ENCODE measurements at places on chromosomes 7 and 10. TPM values are rescaled to one million over a fixed set of nuclear protein-coding genes. Genes with fewer than 3 reads are reported as not detected.

ICA1 gene
- total RNA-seq = 12.8 TPM

GPR146 gene
- total RNA-seq = 22.2 TPM

CFAP58 gene
- not detected for total RNA-seq

ZNF736 gene
- total RNA-seq = 19.6 TPM

ZNF479 gene
- total RNA-seq = not detected

GPER1 gene
- total RNA-seq = not detected

DNA sequence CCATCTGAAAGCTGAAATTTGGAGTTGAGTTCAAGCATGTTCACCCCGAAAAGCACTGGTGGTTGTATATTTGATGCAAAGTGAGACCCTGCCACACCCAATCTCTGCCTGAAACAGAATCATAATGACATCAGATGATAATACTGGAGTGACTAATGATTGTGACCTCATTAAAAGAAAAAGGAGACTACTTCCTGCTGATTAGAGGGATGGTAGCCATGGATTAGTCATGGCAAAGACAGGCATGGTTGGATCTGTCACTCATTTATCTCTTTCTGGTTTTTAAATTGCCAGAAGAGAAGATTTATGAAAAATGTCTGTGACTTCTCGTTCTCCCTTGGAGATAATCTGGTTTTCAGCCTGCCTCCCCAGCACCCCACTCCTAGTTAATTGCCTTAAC lies 101.2 kb downstream of the BAMBI start:
- no peak for DNase-seq

DNA sequence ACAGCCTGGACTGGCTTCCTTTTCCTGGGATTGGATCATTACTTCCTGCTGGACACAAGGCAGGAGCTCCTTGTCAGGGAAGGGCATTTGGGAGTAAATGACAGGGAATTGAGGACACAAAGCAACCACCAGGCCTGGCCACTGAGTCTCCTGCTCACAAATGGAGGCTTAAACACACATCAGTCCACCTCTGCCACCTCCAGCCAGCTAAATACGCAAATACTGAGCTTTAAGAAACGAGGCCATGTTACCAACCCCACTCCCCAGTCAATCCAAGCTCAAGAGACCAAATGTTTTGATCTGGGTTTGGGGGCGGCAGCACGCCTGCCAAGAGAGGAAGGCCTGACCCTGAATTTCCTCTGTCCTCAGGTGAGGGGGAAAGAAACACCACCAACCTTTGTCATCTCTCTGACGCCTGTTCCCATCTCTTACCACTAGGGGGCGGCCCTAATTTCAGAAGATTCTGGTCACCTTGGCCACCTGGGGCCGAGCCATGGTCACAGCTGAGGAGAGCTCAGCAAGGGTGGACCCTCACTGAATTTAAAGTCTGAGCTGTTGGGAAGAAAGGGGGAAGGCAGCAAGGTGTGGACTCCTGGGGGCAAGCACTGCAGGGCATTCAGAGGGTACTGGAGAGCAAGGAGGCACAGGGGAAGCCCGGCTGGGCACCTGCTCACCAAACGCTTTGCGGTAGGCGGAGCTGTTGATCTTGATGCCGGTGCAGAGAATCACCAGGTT lies 16.5 kb downstream of the AIFM2 start:
- no peak for DNase-seq

DNA sequence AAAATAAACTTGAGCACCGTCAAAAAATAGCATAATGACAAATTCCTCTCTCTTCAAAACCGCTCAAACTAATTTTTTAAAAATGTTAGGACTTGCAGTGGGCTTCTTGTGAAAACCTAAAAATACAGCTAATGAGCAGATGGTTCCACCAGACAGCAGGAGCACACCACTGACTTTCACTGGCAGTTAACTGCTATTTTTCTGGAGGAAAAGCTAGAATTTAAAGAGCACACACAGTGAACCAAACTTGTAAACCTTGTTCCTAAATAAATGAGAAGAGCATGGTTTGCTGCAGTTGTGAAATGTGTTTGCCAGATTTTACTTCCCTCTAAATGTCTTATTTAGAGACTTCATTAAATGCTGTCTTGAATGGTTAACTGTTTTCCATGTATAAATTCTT lies 143.9 kb downstream of the RAPGEF5 start:
- DNase-seq = no peak

DNA sequence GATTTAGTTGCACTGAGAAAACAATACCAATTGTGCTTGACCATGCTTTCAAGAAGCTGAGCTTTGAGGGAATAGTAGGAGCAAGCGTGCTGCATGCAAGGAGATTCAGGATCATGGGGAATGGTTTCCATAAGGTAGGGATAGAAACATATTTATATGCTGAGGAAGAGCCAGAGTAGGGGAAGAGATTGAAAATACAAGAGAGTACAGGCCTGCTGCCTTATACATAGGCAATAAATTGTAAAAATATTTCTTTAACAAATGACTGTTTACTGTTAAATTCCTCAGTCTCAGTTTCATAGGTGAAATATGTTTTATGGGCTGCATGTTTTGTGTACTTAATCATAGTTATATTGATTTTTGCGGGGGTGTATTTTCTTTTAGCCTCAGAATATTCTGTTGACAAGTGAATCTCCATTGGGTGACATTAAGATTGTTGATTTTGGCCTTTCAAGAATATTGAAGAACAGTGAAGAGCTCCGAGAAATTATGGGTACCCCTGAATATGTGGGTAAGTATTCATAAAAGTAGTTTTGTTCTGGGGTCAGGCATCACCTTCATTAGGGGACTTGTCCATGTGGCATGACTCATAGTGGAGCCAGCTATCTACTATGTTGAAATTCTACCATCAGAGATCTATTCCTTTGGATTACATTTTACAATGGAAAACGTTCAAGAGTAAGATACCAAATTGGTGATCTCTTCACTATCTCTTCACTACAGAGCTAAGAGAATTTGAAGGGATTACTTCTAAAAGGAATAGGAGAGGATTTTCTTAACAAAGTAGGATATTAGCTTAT lies 36.5 kb downstream of the STK17A start:
- no peak for DNase-seq

GRCh38 chr7:142906643-142907042 lies 21.1 kb upstream of the TRPV6 start:
- no peak for DNase-seq

DNA sequence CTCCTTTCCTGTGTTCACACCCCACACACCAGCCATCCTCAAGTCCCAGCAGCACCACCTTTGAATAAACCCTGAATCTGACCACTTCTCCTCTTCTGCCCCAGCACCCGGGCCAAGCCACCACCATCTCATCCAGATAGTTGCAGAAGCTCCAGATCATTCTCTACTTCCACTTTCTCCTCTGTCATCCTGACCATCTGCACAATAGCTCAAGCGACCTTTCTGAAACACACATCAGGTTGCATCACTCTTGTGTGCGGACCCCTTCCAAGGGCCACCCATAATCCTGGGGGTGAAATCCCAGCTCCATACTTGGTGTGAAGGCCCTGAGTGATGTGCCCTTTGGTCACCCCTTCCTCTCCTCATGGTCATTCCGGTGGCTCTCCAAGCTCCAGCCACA lies 187.4 kb upstream of the GALNT17 start:
- no peak for DNase-seq

DNA sequence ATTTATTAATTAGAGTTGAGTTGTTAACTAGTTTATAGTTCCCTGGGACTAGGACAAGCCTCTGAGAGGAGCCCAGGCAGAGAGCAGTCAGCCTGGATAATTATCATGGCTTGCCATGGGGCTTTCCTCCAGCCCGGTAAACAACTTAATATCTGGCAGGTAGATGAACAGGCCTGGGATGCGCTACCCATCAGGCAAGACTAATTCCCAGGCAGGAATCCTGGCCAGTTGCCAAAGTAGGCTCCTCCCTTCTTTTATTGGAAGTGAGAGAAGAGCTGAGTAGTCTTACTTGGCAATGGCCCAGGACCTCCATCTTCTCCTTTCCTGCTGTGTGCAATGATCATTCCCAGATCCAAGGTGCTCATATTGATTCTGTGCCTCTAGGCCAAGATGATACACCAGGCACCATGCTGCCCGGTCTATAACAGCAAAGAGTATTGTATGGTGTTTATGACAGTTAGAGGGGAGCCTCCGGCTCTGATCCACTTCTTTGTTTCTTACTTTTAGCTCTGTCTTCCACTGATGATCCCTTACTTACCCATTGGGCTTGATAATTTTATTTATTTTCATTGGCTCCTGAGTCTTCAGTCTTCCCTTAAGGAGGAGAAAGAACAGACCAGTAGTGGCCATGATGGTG lies 408.7 kb downstream of the REEP3 start:
- no peak for DNase-seq

DNA sequence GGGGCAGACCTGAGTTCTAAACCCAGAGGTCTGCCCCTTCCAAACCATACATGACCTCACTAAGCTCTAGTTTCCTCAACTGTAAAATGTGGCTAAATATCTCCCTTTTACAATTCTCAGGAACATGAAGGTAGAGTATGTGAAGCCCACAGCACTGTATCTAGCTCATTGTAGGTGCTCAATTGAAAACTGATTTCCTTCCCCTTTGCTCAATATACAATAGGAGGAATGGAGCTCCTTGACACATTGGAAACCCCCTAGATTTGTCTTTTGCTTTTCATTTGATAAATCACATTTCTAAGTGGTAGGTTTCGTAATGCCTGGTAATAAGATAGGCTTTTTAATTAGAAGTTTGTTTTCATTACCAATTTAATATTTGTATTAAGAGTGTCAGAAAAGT lies 153.3 kb downstream of the ARID5B start:
- DNase-seq = no peak

DNA sequence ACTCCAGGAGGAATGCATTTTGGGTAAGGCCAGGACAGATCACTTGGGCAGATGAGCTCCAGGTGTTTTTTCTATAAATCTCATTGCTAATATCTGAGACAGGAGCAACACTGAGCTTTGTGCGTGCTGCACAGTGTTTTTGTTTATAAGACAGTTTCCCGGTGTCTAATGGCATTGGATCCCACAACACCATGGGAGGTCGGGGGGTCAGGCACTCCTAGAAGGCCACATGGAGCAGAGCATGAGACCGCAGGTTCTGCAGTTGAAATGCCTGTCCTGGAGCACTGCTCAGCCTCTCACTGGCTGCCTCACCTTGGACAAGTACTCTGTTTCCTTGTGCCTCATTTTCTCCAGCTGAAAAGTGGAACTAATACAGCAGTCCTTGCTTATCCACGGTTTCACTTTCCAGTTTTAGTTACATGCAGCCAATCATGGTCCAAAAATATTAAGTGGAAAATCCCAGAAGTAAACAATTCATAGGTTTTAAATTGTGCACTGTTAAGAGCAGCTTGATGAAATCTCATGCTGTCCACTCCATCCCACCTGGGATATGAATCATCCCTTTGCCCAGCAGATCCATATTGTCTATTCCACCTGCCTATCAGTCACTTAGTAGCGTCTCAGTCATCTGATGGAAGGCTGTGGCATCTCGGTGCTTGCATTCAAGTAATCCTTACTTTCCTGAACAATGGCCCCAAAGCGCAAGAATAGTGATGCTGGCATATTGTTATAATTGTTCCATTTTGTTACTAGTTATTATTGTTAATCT lies 35.2 kb downstream of the ATXN7L1 start:
- DNase-seq = no peak

- DNase-seq = no peak
Observed at GRCh38 chr7:121519548-121520521, 123.7 kb upstream of the FAM3C start.

- no peak for DNase-seq
Observed at GRCh38 chr7:44961844-44962482, 16.9 kb downstream of the MYO1G start.

DNA sequence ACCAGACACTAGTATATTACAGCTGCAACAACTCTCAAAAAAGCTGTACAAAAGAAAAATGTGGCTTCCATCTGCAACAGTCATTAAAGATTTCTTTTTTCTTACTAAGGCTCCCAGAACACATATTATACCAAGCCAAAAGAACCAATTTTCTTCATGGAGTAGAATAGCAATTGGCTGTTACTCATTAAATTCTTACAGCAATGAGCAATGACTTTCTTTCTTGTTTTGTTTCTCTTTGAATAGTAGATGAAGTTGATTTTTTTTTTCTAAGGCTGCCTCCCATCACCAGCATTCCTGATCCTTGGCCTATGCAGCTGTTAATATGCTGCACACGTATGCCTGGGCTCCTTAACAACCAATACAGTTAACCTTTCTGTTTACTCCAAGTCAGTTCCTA lies 36.6 kb upstream of the SPOCK2 start:
- DNase-seq = no peak

GRCh38 chr10:131090761-131091661 lies 220.5 kb downstream of the TCERG1L start:
- no peak for DNase-seq

DNA sequence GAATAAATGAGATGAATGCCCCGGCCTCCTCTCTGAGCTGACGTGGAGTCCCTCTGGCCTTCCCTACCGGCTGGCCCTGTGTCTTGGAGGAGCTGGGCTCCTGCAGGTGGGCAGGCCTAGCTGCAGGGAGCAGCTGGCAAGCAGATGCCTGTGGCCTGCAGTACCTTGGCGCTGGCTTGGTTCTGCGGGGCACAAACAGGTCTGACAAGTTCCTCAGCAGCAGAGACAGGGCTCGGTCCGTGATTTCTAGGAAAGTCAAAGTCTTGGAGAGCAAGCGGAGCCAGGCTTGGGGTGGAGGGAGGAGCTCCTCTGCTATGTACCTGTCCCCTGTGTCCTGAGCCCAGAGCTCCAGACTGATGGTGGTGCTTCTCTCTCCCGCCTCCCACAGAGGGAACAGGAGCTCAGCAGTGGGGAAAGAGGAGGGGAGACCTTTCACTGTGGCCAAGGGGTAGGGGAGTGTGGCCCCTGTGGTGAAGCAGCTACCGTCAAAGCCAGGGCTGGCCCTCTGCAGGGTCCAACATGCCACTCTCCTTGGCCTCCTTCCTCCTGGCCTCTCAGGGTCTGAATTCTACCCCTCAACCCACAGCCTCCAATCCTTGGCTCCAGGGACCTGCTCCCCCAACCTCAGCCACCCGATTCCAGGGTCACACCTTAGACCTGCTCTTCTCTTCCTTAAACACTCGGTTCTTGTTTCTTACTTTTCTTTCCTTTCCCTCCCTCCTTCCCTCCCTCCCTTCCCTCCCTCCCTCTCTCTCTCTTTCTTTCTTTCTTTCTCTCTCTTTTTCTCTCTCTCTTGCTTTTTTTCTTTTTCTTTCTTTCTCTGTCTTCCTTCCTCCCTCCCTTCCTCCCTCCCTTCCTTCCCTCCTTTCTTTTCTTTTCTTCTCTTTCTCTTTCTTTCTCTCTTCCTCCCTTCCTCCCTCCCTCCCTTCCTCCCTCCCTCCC lies 20.1 kb downstream of the MYL10 start:
- DNase-seq = no peak

- no peak for DNase-seq
Observed at GRCh38 chr10:118370499-118370898, 28.4 kb upstream of the FAM204A start.

GRCh38 chr10:85596389-85596788 lies 770.2 kb downstream of the GRID1 start:
- no peak for DNase-seq
